ENCODE measurements at places on chromosomes 3 and 15.

DNA sequence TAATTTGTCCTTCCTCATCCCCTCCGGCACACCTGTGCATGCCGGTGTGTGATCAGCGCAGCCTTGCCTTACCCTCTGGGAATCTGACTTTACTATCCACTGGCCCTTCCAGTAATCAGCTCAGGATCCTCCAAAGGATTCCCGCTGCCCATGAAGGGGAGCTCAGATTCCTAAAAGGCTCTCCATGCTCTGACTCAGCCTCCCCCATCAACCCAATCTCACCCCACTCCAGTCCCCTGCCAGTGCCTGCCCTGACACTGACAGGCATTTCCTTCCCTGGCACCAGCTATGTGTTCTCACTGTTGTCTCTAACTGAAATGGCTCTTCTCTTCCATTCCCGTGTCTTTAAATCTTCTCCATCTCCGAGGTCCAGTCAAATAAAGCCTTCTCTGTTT is 7.3 kb upstream of the BCL2A1 start:
- DNase-seq = no peak

- peak; percentile 49 for DNase-seq
Measured at GRCh38 chr3:138919325-138919724, 27.6 kb downstream of the FOXL2 start.

DNA sequence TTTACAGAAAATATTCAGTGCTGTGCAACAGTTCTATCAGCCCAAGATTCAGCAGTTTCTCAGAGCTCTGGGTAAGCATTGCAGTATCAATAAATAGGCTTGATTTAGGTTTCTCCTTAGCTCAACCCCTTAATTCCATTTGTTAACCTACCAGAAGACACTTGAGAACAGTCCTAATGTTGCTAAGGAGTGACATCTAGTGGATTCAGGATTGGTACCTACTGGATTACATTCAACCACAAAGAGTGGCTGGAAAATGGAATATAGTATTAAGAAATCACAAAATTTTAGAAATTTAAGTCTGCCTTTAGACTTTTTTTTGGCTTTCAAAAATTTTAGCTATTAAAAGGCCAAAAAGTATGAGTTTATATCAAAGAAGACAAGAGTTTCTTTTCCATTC is 34.7 kb downstream of the POLG start:
- no peak for DNase-seq

DNA sequence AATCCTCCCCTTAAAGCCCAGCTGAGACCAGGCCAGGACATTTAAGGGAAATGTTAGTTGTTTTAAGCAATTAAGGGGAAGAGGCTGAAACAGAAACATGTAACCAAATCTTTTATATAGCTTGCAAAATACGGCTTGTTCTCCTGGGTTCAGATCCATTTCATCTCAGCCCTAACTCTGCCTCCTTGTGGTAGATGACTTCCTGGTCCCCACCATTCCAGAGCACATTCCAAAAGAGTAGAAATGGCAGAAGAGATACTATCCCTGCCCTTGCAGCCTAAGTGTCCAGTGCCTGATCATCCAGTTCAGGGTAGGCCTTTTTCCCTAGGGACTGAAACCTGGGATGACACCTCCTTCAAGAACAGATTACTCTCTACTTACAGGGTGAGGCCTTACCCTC is 266.2 kb upstream of the VEPH1 start:
- DNase-seq = no peak

DNA sequence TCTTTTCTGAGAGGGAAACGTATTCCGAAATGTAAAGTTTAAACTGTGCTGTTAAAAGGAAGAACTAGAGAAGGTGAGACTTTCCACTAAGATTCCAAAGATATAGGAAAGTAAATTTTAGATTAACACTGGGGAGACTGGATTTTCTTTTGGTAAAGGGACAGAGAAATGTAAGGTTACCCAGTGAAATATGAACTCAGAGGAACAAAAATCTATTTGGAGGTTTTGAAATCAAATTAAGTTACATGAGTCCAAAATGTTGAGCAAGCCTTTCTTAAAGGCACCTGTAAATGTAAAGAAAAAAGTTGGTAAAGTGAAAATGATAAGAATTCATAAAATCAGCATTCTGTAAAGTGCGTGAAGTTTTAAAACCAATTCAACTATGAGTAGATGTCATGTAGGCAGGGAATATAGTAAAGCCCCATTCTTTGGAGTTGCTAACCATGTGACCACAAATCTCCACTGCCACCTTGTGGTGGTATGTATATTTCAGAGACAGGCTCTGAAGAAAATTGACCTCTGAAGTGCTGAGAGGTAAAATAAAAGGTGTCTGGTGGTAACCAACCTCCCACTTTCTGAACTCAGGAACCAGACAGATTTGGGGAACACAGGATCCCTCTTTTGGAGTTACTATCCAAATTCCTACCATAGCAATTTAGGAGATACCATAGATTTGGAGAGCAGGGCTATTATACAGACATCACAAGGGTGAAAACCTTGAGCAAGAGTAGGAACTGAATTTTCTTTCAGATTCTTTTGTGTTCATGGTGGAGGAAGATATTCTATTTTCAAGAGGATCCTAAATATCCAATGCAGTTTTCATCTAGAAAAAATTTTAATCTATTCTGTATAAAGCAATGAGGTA is 215.3 kb downstream of the ROBO2 start:
- DNase-seq = peak; percentile 58

- DNase-seq = no peak
Measured at GRCh38 chr3:70855149-70855548, 542.7 kb upstream of the MDFIC2 start.

- DNase-seq = peak; percentile 83
Measured at GRCh38 chr15:90872486-90873184, 4.2 kb downstream of the FURIN start.

DNA sequence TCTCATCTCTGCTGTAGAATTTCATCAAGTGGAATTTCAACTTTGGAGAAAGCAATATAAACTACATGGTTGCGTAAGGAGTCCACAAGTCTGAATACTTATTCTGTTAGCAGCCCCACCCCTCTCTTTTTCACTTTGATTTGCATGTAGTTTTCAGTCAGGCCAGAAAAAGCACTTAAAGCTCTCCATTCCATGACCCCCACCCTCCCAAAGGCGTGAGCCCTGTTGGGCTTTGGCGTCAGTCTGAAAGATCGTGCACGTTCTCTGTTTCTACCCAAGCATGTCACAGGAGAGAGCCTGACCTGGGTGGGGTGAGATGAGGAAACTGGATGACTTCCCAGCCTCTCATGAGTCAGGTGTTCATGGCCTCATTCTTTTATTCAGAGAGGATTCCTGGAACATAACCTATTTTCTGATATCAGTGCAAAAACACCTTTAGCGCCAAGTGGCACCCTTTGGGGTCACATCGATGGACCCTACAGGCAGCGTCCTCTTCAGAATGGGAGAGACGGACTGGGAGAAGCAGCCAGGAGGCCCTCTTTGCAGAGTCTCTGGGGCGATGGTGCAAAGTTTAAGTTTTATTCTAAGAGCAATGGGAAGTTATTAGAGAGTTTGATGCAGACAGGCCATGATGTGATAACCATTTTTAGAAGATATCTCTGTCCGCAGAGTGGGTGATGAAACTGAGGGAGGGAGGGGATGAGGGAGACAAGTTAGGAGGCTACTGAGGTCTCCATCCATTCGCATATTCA is 55.8 kb downstream of the LSM3 start:
- no peak for DNase-seq

GRCh38 chr15:44726136-44726535 is 10.2 kb upstream of the TRIM69 start:
- DNase-seq = peak; percentile 52

DNA sequence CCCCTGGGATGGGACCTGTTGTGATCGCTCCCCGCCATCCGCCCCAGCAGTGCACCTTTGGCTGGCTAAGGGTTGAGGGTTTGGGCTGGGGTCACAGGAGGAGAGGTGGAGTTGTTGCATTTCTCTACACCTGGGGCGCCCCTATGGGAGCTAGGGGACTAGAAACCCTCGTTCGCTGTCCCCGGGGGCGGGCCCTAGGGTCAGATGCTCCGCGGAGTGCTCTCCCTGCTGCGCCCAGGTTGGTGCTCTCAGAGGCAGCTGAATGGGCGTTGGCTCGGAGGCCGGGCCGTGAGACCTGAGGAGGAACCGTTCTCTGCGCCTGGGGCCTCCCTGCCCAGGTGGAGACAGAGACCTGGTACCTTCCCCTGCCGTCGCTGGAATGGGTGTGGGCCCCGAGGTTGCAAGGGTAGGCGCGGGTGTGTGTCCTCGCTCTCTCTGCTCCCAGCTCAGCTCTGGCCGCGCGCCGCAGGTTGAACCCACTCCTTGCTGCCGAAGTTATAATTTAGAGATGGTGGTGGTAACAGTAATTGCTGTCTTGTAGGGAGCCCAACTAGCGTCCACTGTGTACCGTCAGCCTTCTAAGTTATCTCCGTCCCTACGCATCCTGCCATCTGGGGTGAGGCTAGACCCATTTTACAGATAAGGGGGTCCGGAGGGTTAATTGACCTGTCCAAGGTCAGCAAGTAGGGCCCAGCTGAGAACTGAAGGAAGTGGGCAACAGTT is 965 bp downstream of the FLNB start:
- no peak for DNase-seq

- DNase-seq = no peak
Measured at GRCh38 chr3:109396806-109397205, 59.5 kb upstream of the DPPA4 start.

GRCh38 chr3:14798231-14798630 is 20.5 kb upstream of the FGD5 start:
- no peak for DNase-seq

GRCh38 chr15:68205954-68206539 is 915 bp upstream of the CALML4 start:
- DNase-seq = peak; percentile 66

DNA sequence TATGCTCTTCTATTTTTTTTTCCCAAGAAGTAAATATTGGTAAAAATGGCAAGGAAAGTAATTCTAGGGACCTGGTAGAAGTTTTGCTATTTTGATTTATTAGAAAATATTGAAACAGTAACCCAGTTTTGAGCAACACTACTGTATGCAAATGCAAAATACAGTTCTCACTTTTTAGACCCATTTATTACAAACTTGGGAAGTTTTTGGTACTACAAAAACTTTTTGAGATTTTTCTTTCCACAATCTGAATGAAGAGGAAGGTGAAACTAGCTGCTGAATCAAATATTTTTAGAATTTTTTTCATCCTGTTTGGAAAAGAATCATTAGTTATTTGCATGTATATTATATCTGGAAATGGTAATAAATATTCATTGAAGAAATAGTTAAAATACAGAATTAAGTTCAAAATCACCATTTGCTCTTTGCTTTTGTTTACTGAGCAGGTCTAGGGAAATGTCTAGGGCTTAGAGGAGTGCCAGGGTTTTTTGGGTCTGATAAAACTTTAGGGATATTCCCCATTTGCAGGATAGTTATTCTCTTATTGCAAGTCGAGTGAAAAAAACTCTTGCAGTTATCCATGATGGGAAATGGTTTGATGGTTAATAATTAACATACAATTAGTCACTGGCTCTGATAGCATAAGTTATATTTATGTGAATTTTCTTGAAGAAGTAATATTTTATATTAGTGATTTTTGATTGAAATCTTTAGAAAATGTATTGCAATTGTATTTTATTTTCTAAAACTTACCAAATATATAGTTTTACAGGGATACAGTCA is 47.0 kb downstream of the TCF12 start:
- DNase-seq = no peak

DNA sequence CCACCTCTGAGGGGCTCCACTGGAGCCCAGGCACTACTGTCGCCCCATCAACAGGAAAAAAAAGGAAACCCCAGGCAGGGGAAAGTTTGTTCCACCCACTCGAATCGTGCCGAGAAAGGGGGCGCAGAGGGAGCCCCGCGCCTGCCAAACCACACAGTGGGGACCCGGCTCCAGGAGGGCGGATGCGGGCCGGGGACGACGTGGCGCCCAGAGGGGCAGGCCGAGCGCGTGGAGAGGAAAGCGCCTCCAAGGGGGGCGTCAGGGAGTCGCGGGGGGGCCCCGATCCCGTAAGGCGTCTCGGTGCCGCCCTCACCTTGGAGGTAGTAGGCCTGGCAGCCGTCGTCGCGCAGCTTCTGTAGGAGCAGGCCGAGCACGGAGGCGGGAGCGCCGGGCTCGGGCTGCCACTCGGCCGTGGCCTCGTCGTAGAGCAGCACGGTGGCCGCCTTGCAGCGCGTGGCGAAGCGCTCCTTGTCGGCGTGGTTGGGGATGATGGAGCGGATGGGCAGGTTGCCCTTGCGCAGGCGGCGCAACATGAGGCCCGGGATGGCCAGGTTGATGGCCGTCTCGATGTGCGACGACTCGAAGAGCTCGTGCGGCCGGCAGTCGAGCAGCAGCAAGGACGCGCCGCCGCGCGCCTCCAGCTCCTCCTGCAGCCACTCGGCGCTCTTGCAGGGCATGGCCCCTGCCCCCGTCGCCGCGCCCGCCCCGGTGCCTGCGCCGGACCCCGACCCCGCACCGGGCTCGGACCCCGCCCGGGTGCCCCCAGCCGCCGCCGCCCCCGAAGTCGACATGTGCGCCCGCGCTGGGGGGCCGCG is 627 bp downstream of the DUSP7 start:
- DNase-seq = peak; percentile 77

- DNase-seq = peak; percentile 60
Measured at GRCh38 chr3:23723930-23724329, 81.8 kb upstream of the UBE2E1 start.

DNA sequence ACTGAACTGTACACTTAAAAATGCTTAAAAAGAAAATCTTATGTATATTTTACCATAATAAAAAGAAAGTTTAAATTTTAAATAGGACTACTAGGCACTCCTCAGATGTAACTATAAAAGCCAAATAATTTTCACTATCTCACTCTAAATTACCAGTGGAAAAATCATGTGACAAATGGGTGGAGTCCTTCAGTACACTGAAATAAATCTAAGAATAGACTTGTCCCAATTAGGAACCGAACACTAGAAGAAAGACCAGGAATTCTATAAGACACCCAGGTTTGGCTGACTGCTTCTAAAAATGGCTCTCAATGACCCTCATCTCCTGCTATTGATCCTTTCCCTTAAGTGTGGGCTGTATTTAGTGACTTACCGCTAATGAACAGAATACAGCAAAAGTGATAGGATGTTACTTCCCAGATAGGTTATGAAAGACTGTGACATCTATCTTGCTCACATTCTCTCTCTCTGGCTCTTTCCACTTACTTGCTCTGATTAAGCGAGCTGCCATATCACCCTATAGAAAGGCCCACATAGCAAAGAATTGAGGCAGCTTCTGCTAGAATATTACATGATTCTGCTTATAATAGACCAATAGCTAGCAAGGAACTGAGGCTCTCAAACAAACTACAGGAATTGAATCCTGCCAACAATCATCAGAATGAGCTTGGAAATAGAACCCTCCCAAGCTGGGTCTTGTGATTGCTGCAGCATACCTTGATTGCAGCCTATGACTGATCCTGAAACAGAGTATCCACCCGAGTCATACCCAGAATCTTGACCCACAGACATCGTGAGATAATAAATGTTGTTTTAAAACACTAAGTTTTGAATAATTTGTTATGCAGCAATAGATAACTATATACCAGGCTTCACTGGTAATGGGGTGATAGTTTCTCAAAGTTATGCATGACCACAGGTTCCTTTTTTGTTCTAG is 16.9 kb downstream of the TTBK2 start:
- DNase-seq = no peak

- no peak for DNase-seq
Measured at GRCh38 chr3:140004271-140004670, 69.3 kb downstream of the CLSTN2 start.

GRCh38 chr3:21847005-21847404 is 96.0 kb upstream of the ZNF385D start:
- no peak for DNase-seq
